ENCODE measurements at places on chromosomes 5 and 9.

DNA sequence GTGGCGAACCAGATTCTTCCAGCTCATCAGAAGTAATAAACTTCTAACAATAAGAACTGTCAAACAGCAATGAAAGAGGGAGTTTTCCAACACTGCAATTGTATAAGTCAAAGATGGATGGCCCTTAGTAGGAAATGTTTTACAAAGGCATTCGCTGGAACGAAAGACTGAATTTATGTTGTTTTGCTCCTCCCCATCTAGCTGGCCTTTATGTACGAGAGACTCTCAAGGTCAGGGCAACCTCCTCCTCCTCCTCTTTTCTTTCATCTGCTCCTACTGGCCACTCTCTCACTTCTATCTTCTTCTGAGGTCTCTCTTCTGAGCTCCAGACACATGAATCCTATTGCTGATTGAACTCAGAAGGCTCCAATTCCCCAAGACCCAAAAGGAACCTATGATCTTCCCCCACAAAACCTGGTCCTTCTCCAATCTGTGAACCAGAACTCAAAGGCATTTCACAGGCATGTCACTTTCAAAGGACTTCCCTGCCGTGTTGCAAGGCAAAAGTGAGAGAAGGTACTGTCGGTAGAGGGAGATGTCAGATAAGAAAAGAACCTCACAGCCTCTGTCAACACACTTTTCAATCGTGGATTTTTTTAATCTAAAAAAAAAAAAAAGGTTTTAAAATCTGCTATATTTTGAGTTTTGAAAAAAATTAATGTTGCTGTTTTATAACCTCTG is 28.5 kb upstream of the PUM3 start:
- DNase-seq, result no peak

GRCh38 chr9:98899408-98900056 is 44.2 kb upstream of the COL15A1 start:
- DNase-seq, result no peak

GRCh38 chr9:125894566-125894965 is 147.4 kb downstream of the PBX3 start:
- no peak for DNase-seq

GRCh38 chr5:175872287-175873087 is 1.1 kb downstream of the CPLX2 start:
- DNase-seq, result no peak

DNA sequence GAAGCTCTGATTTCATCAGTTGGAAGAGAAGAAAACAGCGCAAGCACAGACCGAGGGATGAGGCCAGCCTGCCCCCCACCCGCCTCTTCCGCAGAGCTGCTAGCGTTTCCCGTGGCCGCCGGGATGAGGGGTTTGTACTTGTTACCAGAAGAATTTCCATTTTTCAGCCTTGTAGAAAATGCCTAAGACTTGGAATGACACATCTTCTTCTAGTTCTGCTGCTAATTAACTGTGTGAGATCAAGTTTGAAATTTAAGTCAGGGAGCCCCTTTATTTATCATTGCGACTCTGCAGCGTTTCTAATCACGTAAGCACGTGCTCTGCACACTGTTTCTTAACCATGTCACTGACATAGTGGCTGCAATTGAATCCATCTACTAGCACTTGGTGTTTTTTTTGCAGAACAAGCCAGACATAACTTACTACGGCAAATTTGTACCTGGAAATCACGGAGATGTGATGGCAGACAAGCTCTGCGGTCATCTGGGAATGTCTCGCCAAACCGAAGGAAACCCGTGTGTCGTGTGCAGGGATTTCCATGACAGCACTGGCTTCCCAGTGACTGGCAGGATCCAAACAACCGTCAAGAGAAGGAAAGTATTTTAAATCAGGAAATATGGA is 41.8 kb upstream of the ROR2 start:
- DNase-seq, result no peak

- no peak for DNase-seq
Observed at GRCh38 chr5:109249126-109249525, 160.6 kb downstream of the PJA2 start.

DNA sequence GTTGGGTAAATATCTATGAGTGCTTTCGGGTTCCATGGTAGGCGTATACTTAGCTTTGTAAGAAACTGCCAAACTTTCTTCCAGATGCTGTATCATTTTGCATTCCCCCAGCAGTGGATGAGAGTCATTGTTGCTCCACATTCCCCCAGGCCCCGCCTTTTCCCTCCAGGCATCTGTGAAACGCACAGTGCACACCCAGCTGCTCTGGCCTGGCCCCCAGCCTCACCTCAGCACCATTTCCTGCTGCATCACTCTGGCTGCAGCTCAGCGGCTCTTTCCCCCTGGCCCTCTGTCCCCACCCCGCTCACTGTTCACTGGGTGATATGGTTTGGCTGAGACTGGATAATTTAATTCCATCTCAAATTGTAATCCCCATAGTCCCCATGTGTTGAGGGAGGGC is 76.6 kb upstream of the SPTLC1 start:
- DNase-seq, result no peak

GRCh38 chr9:34372467-34373011 is 4.2 kb downstream of the MYORG start:
- DNase-seq, result no peak

- no peak for DNase-seq
Observed at GRCh38 chr9:124013309-124014210, 2.0 kb downstream of the LHX2 start.

DNA sequence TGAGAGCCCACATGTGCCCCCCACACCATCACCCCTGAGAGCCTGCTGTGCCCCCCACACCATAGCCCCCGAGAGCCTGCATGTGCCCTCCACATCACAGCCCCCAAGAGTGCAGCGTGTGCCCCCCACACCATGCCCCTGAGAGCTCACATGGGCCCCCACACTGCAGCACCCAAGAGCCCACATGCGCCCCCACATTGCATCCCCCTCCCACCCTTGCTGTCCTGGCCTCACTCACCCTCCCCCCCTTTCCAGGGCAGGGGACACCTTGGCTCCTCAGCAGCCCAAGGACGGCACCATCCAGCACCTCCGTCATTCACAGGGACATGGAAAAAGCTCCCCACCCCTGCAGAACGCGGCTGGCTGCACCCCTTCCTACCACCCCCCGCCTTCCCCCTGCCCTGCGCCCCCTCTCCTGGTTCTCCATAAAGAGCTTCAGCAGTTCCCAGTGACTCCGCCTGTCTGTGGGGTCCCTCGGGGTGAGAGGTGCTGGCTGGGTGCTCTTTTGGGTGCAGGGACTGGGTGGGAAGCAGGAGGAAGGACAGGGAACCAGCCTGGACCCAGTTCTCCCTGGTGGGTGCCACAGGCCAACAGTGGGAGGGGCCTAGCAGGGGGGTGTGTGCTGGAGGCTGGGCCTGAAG is 5.0 kb downstream of the LCN1 start:
- no peak for DNase-seq

DNA sequence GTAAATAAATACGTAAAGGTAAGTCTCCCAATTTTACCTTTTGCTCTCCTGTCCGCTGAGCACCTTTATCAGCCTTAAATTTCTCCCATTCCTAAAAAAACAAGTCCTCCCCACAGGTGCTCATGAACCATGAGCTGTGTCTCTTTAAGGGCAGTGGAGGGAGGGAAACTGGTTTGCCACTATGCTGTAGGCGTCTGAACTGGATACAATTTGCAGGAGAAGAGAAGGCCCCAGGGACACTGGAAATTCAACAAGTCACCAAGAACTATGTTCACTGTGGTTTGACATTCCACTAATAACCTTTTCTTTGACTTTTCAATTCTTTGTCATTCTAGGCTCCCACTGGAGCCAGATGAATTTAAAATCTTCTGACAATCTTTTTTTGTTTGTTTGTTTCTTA is 72.2 kb downstream of the LHFPL2 start:
- DNase-seq, result no peak

- no peak for DNase-seq
Observed at GRCh38 chr5:15823398-15823797, 323.4 kb downstream of the FBXL7 start.

- DNase-seq, result no peak
Observed at GRCh38 chr9:133594310-133594709, 14.9 kb downstream of the FAM163B start.
